CD8-positive, alpha-beta T cell (primary cell): ENCODE measurements at places on chromosomes 16 and 17.

DNA sequence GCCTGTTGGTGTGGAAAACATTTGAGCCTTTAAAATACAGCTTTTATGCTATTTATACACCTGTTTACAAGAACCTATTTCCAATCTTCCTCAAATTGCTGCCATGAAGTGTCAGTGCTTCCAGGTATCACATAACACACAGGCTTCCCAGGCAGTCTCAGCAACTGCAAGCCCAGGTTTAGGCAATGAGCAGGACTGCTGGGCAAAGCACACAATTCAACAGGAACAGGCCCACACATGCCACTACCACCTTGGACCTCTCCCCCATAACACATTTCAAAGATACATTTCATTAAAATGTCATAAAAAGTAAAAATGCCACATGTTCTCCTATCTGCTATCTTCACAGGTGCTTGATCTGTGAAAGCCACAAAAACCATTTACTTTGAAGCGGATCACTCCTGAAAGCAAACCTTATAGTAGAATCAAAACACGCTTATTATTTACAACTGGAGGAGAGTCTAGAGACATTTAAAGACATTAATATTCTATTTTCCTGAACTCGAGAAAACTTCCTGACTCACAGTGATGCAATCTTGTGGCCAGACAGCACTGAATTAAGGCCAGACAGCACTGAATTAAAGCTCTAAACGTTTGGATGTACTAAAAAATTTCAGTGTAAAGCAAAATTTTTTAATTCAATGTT, 31.5 kb downstream of the ANKFY1 start:
- DNase-seq = peak; percentile 19

GRCh38 chr17:51499897-51500296, 239.6 kb downstream of the UTP18 start:
- DNase-seq = no peak

DNA sequence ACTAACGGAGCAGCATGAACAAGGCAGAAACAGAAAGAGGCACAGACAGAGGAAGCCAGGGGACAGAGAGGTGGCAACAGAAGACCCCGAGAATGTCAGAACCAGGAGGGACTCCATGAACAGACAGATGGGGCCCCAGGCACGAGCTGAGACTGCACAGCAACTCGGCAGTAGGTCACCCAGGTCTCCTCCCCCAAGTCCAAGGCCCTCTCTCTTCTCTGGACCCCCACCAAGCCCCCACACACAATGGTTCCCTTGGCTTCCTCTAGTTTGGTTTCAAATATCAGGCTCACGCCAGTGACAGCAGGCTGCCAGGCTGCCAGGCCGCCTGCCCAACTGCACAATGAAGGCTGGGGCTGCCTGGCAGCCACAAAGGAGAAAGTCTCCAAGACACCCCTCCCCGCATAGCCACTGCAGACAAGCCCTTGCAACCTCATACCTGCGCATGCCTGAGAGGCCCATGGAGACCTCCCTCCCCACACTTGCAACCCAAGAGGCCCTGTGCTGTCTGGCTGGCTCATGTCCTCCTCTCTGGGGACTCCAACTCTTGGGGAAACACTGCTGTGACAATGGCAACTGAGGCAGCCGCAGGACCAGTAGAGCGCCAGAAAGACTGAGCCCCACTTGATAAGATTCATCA, 54.8 kb downstream of the PIMREG start:
- DNase-seq = no peak

GRCh38 chr16:78446992-78447563, 347.6 kb downstream of the WWOX start:
- DNase-seq = no peak

GRCh38 chr17:70468661-70469060, 299.3 kb downstream of the KCNJ2 start:
- no peak for DNase-seq

DNA sequence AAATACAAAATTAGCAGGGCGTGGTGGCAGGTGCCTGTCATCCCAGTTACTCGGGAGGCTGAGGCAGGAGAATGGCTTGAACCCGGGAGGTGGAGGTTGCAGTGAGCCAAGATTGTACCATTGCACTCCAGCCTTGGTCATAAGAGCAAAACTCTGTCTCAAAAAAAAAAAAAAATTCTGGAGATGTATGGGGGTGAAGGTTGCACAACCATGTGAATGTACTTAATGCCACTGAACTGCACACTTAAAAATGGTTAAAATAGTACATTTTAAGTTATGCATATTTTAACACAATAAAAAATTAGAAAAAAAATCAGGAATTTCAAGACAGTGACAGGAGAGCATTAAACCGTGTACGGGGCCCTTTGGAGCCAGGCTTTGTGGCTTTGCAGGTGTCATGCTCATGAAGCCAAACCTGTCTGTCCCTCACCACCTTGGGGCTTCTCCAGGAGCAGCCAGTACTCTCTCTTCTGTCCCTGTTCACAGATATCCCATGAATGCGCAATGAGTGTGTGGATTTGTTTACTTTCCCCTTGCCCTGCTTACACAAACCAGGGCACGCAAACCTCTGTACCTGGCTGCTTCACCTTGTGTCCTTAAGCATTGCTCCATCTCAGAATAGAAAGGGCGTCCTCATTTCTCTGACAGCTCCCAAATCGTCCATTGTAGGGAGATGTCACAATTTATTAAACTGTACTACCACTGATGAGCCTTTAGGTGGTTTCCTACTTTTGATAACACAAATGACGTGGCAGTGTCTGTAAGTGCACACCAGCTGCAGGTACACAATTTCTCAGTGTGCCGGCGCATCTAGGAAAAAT, 58.2 kb upstream of the CBX4 start:
- DNase-seq = no peak

DNA sequence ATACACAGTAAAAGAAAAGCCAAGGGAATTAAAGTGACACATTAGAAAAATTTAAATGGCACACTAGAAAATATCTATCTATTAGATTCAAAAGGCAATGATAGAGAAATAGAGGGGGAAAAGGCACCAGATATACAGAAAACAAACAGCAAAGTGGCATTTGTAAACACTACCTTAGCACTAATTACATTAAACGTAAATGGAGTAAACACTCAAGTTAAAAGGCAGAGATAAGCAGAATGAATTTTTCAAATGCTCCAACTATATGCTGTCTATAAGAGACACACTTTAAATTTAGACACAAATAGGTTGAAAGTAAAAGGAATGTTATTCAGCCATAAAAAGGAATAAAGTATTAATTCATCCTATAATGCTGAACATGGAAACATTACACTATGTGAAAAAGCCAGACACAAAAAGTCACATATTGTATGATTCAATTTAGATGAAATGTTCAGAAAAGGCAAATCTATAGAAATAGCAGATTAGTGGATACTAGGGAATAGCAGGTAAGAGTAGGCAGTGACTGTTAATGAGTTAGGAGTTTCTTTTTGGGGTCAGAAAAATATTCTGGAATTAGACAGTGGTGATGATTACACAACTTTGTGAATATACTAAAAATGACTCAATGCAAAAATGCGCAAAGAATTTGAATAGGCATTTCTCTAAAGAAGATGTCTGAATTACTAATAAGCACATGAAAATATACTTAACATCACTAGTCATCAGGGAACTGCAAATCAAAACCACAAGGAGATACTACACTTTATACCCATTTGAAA, 92.4 kb downstream of the BRIP1 start:
- DNase-seq = no peak

DNA sequence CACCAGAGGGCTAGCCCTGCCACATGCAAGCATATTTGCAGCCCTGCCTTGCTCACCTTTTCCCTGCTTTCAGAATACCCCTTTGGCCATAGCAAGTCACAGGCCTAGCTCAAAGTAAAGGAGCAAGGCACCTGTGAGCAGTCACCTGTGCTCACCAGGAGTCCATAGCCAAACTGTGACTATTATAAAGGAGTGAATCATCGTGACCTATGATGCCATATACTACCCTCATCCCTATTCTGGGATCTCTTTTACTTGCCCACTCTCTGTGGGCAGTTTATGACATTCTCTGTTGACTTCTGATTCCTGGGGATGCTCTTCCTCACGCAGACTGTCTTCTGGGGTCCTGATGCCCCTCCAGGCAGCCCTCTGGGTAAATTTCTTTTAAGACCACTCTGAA, 200.5 kb upstream of the NLRP1 start:
- no peak for DNase-seq

GRCh38 chr17:69473841-69474831, 59.6 kb downstream of the MAP2K6 start:
- DNase-seq = no peak

DNA sequence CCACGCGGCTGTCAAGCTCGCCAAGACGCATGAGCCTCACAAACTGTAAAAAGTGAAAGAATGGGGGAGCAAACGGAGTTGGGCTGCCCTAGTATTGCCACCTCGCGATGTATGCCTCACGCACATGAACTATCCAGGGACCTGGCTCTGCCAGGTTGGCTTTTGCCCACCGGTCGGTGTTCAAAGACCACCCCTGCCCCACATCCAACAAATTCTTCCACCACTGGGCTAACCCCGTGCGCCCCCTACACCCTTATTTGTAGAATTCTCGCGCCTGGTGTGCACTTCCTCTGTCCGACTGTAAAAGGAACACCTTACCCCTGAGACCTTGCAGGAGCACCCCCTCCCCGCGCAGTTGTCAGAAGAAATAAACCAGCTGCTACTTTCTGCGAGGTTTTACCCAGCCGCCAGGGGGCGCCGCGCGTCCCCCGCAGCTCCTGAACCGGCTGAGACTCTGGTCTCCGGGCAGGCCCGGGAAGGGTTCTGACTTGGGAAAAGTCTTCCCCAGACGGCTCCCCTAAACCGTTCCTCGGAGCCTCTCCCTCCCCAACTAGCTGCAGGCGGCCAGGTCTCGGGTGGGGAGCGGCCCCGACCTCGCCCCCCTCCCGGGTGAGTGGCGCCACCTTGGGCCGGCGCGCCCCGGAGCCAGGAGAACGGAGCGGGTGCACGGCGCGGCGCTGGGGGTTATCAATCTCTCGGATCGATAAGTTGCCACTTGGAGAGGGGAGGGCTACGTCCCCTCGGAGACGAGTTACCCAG, 1.7 kb upstream of the ZNF423 start:
- no peak for DNase-seq

GRCh38 chr16:86508947-86509758, 1.2 kb upstream of the FOXF1 start:
- DNase-seq = peak; percentile 22

- no peak for DNase-seq
Observed at GRCh38 chr16:70267516-70267915, 15.8 kb upstream of the EXOSC6 start.

DNA sequence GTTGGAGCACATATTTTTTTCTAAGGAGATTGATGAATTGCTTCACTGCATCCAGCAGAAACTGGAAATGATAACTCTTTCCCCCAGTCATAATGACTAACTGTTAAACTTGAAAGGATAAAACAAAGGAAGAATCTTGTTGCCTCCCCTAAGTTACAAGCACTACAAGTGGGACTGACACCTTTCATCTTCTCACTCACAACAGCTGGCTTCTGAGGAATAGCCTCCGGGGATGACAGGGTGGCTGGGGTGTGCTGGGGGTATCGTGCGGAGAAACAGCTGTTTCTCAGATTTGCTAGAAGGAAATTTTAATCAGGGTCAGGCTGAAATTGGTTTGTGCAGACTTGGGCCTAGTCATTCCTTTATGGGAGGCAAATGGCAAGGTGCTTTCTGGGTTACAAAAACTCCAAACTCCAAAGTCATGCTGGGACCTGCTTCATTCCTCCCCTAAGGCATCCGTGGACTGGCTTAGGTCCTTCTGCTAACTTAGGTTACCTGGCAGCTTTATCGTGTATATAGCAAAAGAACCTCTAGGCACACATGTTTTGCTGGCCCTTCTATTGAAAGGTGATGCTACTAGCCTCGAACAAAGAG, 557.2 kb downstream of the TOX3 start:
- DNase-seq = no peak

DNA sequence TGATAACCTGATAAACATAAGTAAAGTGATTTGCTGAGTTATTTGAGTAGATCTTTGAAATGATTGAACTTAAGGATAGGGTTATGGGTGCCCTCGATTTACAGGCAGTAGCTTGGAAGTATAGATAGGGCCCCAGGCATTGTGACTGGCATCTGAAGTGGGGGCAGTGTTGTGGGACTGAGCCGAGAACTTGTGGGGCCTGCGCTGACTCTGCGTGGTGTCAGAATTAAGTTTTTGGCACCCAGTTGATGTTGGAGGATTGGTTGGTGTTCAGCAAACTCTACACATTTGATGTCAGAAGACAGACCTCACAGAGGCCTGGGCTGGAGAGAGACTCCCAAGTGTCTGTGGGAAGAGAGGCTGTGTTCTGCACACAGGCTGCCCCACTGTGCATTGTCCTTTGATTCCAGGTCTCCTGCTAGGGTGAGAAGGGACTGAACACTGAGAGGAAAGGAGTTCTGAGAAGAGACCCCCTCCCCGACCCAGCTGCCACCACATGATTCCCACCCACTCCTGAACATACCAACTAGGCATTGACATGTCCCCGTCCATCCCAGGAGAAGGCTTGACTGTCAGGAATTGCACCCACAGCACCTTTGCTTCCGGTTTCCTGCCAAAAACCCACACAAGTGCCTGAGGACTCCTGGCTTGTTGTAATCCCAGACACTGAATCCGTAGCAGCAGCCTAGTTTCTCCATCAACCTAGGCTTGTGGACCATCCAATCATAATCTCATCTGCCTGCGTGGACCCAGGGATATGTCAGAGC, 4.5 kb downstream of the ZNF267 start:
- no peak for DNase-seq

DNA sequence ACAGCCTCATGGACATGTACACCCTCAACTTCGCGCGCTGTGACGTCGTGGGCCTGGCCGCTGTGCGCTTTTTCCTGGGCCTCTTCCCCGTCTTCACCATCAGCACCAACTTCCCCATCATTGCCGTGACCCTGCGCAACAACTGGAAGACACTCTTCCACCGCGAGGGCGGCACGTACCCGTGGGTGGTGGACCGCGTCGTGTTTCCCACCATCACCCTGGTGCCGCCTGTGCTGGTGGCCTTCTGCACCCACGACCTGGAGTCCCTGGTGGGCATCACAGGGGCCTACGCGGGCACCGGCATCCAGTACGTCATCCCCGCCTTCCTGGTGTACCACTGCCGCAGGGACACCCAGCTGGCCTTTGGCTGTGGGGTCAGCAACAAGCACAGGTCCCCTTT, 23.5 kb downstream of the GRIN2C start:
- no peak for DNase-seq

DNA sequence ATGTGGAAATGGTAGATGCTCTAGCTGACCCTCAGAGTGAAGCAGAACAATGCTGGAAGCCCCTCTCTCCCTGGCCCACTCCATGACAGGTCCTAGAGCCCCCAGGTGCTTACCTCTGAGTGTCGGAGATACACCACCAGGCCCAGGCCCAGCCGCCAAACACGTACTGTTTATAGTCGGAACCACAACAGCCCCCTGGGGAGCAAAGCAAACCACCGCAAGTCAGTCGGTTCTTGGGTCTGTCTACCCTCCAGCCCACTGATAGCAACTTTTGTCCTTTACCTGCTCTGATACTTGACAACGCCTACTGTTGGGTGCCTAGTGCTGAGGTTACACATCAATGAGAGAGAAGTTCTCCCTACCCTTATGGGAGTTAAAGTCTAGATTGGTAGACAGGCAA, 8.7 kb downstream of the FLOT2 start:
- no peak for DNase-seq

DNA sequence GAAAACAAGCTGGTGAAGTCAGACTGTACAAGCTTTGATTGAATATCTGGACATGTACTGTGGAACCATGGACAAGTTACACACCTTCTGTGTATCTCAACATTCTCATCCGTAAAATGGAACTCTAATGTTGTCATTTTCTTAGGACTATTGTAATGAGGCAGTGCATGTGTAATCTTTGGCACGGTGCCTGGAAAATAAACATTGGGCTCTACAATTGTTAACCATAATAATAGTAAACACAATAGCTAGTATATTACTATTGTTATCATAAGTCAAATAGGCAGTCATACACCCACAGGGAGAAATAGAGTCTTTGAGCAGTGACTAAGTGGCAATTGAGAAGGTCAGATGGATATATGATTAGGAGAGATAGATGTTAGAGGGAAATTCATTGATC, 39.8 kb upstream of the ANKFN1 start:
- DNase-seq = no peak
